Psoas muscle (tissue), 8 donors: ENCODE measurements at places on chromosomes 2 and 18.

GRCh38 chr2:68771211-68771751 is 36.7 kb downstream of the ARHGAP25 start:
- no peak for DNase-seq

DNA sequence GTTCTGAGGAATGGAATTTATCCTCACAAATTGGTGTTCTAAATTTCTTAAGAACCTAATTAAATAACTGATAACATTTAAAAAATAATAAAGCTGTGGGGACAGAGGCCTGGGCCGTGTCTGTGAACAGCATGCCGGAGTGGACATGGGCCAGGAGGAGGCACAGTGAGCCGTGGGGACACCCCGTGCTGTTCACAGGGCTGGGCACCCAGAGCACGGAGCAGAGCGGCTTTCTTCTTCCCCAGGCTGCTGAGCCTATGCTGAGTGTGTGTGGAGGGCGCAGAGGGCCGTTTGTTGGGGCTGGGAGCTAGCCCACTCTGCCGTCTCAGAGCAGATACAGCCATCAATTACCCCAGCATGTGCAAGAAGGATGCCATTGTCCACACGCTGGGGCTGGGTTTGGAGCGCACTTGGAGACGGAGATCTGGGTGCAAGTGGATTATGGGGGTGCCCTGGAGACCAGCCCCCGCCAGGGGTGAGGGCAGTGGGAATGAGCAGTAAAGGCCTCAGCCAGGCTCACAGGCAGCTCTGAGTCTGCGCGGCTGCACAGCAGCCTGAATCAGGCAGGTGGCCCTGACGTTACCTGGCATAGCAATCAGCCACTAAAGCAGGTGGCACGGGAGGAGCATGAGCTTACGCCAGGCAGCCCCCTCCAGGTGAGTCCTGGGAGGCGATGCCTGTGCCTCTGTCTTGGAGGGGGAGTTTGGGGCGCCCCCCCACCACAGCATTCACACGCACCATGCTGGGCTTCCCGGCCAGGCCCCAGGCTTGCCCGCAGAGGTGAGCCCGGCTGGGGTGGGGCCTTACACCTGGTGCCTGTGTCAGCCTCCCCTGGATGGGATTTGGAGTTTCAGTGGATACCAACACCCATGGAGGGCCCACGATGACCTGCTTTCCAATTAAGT is 52.1 kb upstream of the SLC66A3 start:
- no peak for DNase-seq

DNA sequence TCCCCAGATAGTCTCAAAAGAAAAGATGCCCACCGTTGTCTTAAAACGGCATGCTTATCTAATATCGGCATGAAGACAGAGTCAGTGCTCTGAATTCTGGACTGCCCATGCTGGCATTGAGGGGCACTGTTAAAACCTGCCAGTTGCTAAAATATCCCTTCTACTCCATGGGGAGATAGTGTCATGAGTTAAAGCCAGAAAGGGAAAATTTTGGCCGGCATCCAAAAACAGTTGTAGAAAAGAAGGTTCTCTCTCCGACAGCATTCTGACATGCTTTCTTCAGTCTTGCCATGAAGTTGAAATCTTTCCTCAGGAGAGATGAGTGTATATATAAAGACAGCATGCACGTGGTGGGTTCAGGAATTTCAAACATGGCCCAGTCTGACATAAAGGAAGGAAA is 401.3 kb upstream of the PIK3C3 start:
- DNase-seq, result no peak

GRCh38 chr2:239873656-239874635 is 151.2 kb downstream of the NDUFA10 start:
- DNase-seq, result no peak

- no peak for DNase-seq
Measured at GRCh38 chr2:39530411-39530866, 93.4 kb upstream of the MAP4K3 start.

- DNase-seq, result no peak
Measured at GRCh38 chr18:24561369-24561965, 101.0 kb downstream of the HRH4 start.

GRCh38 chr2:70463997-70464396 is 89.6 kb downstream of the TGFA start:
- no peak for DNase-seq

GRCh38 chr18:56509656-56510055 is 128.7 kb downstream of the TXNL1 start:
- no peak for DNase-seq

- no peak for DNase-seq
Measured at GRCh38 chr2:160223560-160223959, 23.5 kb upstream of the ITGB6 start.

DNA sequence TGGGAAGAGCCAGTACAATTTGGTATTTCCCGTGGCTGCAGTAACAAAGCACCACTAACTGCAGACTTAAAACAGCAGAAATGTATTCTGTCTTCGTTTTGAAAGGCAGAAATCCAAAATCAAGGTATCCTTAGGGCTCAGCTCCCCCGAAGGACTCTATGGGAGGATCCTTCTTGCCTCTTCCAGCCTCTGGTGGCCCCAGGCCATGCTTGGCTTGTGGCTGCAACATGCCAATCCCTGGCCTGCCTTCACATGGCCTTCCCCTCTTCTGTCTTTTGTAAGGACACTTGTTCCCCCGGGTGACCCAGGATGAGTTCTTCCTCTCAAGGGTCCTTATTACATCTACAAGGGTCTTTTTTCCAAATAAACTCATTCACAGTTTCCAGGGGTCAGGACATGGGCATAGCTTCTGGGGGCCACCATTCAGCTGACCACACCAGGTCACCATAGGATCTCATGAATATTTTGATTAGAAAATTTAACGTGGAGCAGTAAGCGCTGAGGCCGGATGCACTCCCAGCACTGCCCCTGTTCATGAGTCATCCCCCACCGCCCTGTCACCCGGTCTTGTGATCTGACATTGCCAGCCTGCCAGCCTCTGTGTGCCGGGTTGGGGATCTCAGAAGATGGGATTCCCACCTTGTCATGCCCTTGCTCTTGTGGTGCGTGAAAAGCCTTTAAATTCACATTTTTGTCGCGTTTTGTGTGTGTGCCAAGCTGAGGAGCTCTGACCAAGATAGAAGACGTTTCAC is 61.2 kb upstream of the B3GNT7 start:
- DNase-seq, result no peak

GRCh38 chr18:39799006-39799405 is 2156.0 kb upstream of the PIK3C3 start:
- DNase-seq, result no peak

DNA sequence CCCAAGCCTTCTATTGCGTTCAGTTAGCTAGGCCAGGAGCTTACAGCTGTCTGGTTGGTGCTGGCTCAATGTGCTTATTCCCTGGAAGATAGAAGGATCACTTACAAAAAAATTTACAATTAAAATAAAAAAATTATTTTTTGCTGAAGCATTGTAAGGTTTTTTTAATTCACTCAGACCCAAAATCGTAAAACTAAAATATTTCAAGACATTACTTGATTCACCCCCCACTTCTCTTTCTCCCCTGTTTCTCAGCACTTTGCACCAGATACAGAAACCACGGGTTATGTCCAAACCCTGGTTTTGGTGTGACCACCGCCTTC is 911 bp upstream of the PTPRM start:
- no peak for DNase-seq

- no peak for DNase-seq
Measured at GRCh38 chr2:59630789-59631188, 922.7 kb downstream of the BCL11A start.

DNA sequence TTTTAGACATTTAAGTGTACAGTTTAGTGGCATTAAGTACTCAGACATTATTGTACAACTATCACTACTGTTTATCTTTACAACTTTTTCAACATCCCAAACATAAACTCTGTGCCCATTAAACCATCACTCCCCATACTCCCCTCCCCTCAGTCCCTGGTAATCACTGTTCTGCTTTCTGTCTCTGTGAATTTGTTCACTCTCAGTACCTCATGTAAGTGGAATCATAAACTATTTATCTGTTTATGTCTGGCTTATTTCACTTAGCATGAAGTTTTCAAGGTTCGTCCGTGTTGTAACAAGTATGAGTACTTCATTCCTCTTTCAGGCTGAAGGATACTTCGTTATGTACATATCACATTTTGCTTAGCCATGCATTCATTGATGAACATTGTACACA is 9.8 kb upstream of the RUFY4 start:
- no peak for DNase-seq

DNA sequence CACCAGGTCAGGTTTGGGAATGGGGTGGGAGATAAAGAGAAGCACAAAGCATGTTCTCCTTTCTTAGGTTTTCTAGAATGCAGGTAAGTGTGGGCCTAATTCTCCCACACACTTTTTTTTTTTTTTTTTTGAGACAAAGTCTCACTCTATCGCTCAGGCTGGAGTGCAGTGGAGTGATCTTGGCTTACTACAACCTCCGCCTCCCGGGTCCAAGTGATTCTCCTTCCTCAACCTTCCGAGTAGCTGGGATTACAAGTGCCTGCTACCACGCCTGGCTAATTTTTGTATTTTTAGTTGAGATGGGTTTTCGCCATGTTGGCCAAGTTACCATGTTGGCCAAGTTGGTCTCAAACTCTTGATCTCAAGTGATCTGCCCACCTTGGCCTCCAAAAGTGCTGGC is 26.3 kb downstream of the LIPG start:
- DNase-seq, result no peak

- DNase-seq, result no peak
Measured at GRCh38 chr2:127143841-127144782, 37.2 kb upstream of the BIN1 start.

GRCh38 chr2:223724861-223725260 is 112.5 kb downstream of the AP1S3 start:
- DNase-seq, result no peak
